Activated CD8-positive, alpha-beta memory T cell treated with anti-CD3 and anti-CD28 coated beads, Interleukin-2, amount 50 U/mL, for 48 hours (primary cell): ENCODE measurements at places on chromosomes 12 and 14.

- no peak for DNase-seq
Measured at GRCh38 chr12:67519484-67520433, 128.8 kb upstream of the DYRK2 start.

DNA sequence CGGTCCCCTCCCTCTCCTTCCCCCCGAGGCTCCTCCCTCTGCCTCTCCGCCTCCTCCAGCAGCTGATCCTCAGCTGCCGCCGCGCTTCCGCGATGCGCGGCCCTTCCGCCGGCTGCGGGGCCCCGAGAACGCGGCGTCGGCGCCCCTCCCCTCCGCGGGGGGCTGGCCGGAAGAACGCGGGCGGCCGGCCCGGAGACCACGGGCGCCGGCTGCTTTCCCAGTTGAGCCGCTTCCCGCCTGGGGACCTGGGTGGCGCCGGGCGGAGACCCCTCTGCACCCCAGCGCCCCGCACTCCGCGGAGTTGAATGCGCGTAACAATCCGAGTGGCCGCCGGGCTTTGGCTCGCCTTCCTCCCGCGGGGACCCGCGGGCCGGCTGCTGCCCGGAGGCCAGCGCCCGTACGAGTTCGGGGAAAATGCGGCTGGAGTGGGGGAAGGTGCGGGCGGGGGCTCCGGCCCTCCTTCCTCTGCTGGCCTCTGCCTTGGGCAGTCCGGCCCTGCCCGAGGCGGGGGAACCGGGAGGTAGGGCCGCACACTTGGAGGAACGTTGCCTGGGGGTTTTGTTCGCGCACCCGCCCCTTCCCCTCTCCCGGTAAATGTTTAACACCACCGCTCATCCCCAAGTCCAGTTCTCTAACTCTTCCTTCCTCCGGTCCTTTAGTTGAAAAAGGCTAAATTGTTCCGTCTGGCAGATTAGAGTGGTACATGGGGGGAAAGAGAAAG is 393 bp upstream of the DCAF5 start:
- DNase-seq: no peak

- no peak for DNase-seq
Measured at GRCh38 chr12:115213538-115214016, 529.6 kb upstream of the TBX3 start.

GRCh38 chr12:51531284-51531977 is 59.6 kb upstream of the SCN8A start:
- DNase-seq: no peak
